ENCODE measurements at places on chromosomes 4 and X.

DNA sequence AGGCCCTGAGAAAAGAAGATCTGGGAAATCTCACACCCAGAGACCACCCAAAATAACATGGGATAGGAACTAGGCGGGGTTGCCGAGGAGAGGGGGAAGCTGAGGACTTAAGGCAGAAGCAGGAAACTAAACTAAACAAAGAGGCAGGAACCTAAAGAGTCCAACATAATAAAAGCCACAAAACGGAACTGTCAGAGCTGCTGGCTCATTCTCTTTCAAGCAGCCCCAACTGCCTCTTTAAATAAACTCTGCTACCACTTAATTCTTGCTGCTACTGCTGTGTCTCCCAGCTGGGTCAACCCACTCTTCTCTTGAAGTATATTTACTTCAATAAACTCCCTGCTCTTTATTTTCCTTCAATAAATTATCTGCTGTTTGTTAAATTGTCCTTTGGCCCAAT is 44.5 kb downstream of the MAGEB16 start:
- no peak for DNase-seq

DNA sequence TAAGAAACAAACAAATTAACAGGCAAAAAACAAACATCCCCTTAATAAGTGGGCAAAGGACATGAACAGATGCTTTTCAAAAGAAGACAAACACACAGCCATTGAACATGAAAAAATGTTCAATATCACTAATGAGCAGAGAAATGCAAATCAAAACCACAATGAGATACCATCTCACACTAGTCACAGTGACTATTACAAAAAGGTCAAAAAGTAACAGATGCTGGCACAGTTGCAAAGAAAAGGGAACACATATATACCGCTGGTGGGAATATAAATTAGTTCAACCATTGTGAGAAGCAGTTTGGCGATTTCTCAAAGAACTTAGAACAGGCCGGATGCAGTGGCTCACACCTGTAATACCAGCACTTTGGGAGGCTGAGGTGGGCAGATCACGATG is 146.1 kb upstream of the NEIL3 start:
- peak; percentile 39 for DNase-seq

- no peak for DNase-seq
Observed at GRCh38 chr4:139712882-139713281, 47.3 kb downstream of the MGST2 start.

GRCh38 chrX:29687687-29688086 is 527.7 kb upstream of the MAGEB2 start:
- peak; percentile 66 for DNase-seq

- DNase-seq, result no peak
Observed at GRCh38 chr4:54187148-54187547, 41.9 kb upstream of the PDGFRA start.

All from GM23248 (cell line).